Astrocyte (in vitro differentiated cells and primary cell): ENCODE measurements at places on chromosomes 3 and 15.

DNA sequence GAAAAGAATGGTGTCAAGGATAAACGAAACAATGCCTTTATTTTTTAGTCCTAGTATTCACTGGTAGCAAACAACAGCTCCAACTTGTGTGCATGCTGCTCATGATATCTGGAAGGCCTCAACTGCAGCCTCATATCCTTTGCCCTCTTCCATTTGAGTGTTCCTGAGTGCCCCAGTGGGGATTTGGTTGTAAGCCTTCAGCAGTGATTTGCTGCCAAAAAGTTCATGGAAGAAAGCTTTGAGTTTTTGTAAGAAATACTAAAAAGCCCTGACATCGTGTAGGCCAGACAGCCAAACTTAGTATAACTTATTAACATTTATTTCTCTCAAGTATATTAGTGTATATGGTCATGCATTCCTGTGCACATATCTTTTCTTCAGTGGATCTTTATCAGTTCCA, 30.0 kb downstream of the MFSD1 start:
- DNase-seq: no peak

DNA sequence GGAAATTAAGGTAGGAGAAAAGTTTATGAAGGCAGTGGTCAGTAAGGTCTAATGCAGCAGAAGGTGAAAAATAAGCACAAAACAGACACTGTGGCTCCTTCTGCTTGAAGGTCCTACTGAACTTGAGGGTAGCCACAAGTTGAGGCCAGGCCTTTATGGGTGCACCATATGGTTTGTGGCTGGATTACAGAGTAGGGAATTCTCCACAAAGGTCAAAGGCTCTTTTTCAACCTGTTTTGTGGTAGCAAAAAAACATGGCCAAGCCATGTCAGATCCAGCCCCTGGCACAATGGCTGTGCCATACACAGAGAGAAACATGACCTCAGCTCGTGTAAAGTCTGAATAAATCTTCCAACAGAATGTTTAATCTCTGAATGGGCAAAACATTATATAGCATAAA, 214.0 kb downstream of the SATB1 start:
- no peak for DNase-seq

DNA sequence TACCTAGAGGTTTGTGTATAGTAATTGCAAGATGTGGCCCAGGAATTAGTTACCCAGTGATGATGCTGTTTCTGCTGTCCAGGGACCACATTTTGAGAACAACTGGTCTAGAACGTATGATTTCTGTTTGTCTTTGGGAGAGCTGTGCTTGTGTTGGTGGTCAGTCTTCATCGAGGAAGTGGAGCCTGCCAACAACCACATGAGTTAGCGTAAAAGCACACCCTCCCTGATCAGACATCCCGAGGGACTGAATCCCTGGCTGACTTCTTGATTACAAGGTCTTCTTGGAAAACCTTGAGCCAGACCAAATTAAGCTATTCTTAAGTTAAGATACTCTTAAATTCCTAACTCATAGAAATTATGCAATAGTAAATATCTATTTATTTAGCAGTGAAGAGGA, 81.7 kb upstream of the ZPLD1 start:
- DNase-seq: no peak

DNA sequence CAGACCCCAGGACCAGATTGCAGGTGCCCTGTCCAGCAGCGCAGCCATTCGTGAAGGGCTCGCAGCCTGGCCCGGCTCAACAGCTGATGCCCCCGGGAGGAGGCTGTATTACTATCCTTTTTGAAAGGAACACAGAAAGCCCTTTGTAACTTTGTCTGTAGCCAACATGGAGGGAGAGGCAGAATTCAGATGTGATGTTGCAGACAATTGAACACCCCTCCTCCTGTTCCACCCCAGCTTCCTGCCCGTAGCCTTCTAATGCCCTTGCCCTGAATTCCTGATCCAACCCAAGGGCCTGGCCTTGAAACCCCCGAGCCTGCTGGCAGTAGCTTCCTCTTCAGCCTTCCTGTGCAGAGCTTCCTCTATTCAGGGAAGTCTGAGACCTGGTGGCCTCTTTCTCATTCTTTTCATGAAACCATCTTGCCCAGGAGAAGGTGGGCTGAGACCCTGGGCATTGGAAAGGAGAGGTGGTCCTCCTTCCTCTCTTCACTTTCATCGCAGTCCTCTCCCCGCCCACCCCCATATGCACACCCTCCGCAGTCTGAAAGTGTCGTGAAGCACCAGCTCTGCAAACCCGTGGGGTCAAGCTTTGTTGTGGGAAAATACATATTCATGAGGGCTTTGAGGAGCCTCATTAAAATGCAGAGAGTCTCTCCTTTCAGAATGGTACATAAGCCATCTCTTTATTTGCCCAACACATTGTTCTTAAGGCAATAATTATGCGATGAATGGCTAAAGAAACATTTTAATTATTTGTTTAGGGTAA, 109.2 kb downstream of the APBA2 start:
- DNase-seq: no peak
